Activated CD4-positive, alpha-beta T cell treated with anti-CD3 and anti-CD28 coated beads for 36 hours (primary cell): ENCODE measurements at places on chromosomes 16 and 17. TPM values are rescaled to one million over a fixed set of nuclear protein-coding genes. Genes with fewer than 3 reads are reported as not detected.

DNA sequence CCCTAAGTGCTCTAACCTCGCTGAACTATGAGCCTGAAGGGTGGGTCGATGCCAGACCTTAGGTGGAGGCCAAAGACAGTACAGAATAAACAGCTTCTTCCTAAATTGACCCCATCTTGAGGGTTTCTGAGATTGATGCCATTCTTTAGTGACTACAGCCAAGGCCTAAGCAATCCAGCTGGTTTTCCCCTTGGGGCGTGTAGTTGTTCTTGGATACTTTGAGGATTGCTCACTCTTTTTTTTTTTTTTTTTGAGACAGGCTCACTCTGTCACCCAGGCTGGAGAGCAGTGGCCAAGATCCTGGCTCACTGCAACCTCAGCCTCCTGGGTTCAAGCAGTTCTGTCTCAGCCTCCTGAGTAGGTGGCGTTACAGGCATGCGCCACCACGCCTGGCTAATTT, 2.0 kb downstream of the OVCA2 start:
- no peak for DNase-seq
- peak overlapping the region; percentile 95 for H3K4me3 ChIP-seq
- H3K27me3 ChIP-seq = no peaks in the 10 kb centered on the region
- peaks cover 26% of the 10 kb centered on the region for H3K4me1 ChIP-seq

- H3K27ac ChIP-seq = no peak overlapping the region
- H3K4me1 ChIP-seq = peaks cover 3% of the 10 kb centered on the region
- H3K27me3 ChIP-seq = no peaks in the 10 kb centered on the region
- peaks cover 2% of the 10 kb centered on the region for H3K36me3 ChIP-seq
- H3K4me3 ChIP-seq = no peak overlapping the region
Measured at GRCh38 chr17:58308173-58308984, 20.2 kb downstream of the TSPOAP1 start.

GRCh38 chr17:32859857-32860525, 16.9 kb downstream of the MYO1D start:
- no peak overlapping the region for H3K27ac ChIP-seq
- H3K27me3 ChIP-seq = peaks cover 5% of the 10 kb centered on the region
- no peak overlapping the region for H3K4me3 ChIP-seq
- H3K4me1 ChIP-seq = no peaks in the 10 kb centered on the region
- no peak for DNase-seq

DNA sequence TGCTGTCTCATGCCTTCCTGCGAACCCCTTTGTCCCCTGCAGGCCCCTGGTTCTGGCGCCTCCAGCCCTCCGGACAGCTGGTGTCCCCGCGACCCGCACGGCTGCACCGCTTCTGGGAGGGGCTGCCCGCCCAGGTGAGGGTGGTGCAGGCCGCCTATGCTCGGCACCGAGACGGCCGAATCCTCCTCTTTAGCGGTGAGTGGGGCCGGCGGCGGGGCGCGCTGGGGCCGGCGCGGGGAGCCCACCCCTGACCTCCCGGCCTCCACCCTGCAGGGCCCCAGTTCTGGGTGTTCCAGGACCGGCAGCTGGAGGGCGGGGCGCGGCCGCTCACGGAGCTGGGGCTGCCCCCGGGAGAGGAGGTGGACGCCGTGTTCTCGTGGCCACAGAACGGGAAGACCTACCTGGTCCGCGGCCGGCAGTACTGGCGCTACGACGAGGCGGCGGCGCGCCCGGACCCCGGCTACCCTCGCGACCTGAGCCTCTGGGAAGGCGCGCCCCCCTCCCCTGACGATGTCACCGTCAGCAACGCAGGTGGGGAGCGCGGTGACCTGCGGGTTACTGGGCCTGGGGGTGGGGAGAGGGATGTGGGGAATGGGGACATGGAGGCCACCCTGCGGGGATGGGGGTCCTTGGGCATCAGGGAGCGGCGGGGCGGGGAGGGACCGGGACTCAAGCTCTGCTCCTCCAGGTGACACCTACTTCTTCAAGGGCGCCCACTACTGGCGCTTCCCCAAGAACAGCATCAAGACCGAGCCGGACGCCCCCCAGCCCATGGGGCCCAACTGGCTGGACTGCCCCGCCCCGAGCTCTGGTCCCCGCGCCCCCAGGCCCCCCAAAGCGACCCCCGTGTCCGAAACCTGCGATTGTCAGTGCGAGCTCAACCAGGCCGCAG, 7.1 kb upstream of the IL32 start:
- peak; percentile 78 for DNase-seq
- H3K36me3 ChIP-seq = peaks cover 13% of the 10 kb centered on the region
- H3K4me3 ChIP-seq = peak overlapping the region; percentile 84
- peak overlapping the region; percentile 72 for H3K27ac ChIP-seq
- H3K4me1 ChIP-seq = peaks cover 62% of the 10 kb centered on the region
- no peaks in the 10 kb centered on the region for H3K27me3 ChIP-seq

GRCh38 chr16:88659160-88659559, 3.7 kb downstream of the MVD start:
- H3K4me1 ChIP-seq = peaks cover 14% of the 10 kb centered on the region
- H3K27ac ChIP-seq = no peak overlapping the region
- H3K36me3 ChIP-seq = peaks cover 11% of the 10 kb centered on the region

DNA sequence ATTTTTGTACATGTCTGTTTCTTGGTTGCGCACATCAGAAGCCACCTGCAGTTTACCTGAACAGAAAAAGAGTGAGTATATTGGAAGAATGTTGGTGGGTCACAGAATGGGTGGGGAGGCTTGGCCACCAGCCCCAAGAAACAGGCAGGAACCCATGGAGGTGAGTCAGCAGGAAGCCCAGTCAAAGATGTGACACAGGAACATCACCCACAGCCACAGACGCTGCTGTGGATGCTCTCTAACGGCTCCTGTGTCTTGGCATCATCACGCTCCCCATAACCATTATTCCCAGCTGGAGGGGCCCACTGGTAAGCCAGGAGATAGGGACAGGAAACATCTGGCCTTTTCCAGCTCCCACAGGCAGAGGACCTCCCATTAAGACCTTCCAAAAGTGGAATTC, 94.0 kb upstream of the WSB1 start:
- no peaks in the 10 kb centered on the region for H3K36me3 ChIP-seq
- H3K27me3 ChIP-seq = peaks cover 6% of the 10 kb centered on the region
- no peak overlapping the region for H3K4me3 ChIP-seq
- no peak overlapping the region for H3K27ac ChIP-seq
- H3K4me1 ChIP-seq = no peaks in the 10 kb centered on the region

GRCh38 chr16:48433850-48434530, 48.8 kb upstream of the SIAH1 start:
- H3K4me1 ChIP-seq = peaks cover 2% of the 10 kb centered on the region
- H3K27me3 ChIP-seq = no peaks in the 10 kb centered on the region
- DNase-seq = no peak
- H3K27ac ChIP-seq = no peak overlapping the region

DNA sequence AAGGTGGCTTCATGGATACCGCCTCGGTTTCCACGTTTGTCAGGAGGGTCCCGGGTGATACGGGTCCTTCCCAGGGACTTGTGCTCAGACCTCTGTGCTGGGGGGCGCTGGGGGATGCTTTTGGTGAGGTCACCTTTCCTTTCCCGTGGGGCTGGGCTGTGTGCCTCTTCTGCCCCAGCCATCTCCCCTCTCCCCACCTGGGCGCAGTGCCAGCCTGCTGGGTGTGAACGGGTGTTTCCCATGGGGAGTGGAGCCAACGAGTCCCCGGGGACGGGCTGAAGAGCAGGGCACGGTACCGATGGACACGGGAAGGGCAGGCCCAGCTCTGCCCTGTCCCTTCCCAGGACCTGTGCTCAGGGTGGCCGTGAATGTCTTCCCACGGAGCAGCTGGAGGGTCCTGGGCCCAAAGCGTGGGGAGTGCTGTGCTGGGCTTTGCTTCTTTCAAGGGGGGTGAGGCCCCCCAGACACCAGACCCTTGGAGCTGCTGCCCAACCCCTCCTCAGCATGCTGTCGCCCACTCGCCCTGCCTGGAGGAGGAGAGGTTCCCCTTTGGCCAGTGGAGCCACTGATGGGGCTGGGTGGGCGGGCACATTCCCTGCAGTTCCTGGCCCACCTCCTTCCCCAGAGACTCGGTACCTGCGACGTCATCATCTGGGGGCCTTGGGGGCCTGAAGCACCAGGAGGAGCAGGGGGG, 15.5 kb downstream of the TELO2 start:
- no peak overlapping the region for H3K4me3 ChIP-seq
- no peaks in the 10 kb centered on the region for H3K4me1 ChIP-seq
- no peaks in the 10 kb centered on the region for H3K27me3 ChIP-seq
- DNase-seq = no peak

- no peaks in the 10 kb centered on the region for H3K36me3 ChIP-seq
- peaks cover 43% of the 10 kb centered on the region for H3K27me3 ChIP-seq
- H3K4me3 ChIP-seq = no peak overlapping the region
- DNase-seq = peak; percentile 47
- peaks cover 3% of the 10 kb centered on the region for H3K4me1 ChIP-seq
- H3K27ac ChIP-seq = no peak overlapping the region
Measured at GRCh38 chr16:55370762-55371482, 46.9 kb downstream of the IRX6 start.

GRCh38 chr17:56108811-56109284, 44.4 kb upstream of the ANKFN1 start:
- H3K27me3 ChIP-seq = peaks cover 3% of the 10 kb centered on the region
- H3K27ac ChIP-seq = no peak overlapping the region
- H3K36me3 ChIP-seq = no peaks in the 10 kb centered on the region

DNA sequence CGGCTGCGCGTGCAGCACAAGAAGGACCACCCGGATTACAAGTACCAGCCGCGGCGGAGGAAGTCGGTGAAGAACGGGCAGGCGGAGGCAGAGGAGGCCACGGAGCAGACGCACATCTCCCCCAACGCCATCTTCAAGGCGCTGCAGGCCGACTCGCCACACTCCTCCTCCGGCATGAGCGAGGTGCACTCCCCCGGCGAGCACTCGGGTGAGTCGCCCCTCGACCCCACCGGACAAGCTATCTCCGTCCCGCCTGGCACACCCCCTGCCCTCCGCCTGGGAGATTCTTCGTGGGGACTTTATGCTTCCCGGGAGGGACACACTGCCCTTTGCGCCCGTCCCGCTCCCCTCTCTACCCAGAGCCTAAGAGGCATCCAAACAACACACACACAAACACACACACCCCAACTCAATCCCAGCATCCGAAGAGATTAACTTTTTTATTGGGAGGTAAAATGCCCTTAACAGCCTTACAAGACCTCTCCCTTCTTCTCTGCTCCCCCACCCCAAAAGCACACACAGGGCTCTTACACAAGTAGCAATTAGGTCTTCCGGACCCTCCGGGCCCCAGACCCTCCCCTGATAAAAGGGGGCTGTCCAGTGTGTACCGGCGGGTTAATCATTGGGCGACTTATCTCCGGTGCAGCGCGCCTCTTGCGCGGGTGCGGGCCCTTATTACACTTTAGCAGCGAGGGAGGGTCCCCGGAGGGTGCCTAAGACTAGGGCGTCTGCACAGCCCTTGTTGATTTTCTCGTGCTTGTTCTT, 2.1 kb downstream of the SOX9 start:
- peak; percentile 40 for DNase-seq
- no peaks in the 10 kb centered on the region for H3K36me3 ChIP-seq
- peaks cover 7% of the 10 kb centered on the region for H3K4me1 ChIP-seq
- H3K4me3 ChIP-seq = no peak overlapping the region
- H3K27me3 ChIP-seq = peaks cover 58% of the 10 kb centered on the region

DNA sequence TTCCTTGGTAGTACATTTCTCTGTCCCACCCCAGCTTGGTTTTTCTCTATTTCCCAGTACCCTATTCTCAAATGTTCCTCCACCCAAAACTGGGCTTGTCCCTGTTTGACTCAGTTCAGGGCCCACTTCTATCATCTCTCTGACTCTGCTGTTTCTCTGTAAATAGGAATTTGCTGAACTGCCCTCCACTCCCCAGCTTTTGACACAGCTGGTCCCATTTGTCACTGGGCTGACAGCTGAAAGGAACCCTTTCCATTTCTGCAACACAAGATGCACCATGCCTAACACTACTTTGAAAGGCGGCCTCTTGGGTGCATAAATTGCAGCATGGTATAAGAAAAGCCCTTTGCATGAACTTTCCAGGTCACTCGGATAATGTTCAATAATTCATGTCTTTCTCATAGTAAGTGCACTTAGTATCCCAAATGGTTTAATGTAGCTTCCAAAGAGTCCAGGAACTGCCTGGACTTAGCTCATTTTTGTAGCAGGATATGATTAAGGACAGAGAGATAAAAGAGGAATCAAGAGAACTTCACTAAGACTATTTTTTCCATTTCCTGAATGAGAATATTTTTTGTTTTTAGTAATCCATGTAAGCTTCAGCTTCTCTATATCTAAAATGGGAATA, 256.7 kb downstream of the CDH11 start:
- H3K27ac ChIP-seq = no peak overlapping the region
- no peak for DNase-seq

DNA sequence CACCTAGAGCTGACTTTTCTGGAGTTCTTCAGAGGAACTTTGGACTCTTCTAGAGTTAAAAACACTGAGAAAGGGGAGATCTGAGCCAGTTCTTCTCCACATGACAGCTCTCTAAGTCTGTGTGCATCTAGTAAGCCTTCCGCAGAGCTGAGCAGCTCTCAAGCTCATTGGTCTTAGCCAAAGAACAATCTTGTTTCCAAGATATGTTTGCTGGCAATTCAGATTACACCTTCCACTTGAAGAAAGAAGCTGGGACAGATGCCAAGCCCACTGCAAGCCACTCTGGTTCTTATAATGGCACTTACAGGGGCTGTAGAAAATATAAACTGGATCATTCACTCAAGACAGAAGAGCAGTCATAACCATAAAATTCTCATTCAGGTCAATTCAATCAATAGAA, 134.1 kb upstream of the TOX3 start:
- no peaks in the 10 kb centered on the region for H3K27me3 ChIP-seq
- H3K27ac ChIP-seq = no peak overlapping the region
- H3K4me3 ChIP-seq = no peak overlapping the region
- no peaks in the 10 kb centered on the region for H3K4me1 ChIP-seq
- no peak for DNase-seq

GRCh38 chr17:41428591-41429291, 4.4 kb upstream of the KRT37 start:
- H3K27me3 ChIP-seq = peaks cover 4% of the 10 kb centered on the region
- no peak for DNase-seq
- H3K4me1 ChIP-seq = no peaks in the 10 kb centered on the region
- no peak overlapping the region for H3K27ac ChIP-seq
- H3K4me3 ChIP-seq = no peak overlapping the region
- H3K36me3 ChIP-seq = no peaks in the 10 kb centered on the region

- peaks cover 8% of the 10 kb centered on the region for H3K27me3 ChIP-seq
- no peak overlapping the region for H3K4me3 ChIP-seq
- H3K36me3 ChIP-seq = no peaks in the 10 kb centered on the region
- no peaks in the 10 kb centered on the region for H3K4me1 ChIP-seq
- DNase-seq = no peak
Measured at GRCh38 chr17:81815646-81815986, 11.7 kb downstream of the GCGR start.

FNDC8 gene
- not detected for total RNA-seq

IQCK gene
- total RNA-seq = 2.7 TPM

AOC3 gene
- 2.0 TPM for total RNA-seq

RCVRN gene
- total RNA-seq = not detected

GID4 gene
- 6.7 TPM for total RNA-seq

SDR42E1 gene
- 7.4 TPM for total RNA-seq

CETP gene
- not detected for total RNA-seq

STUB1 gene
- 61.1 TPM for total RNA-seq

CDR2L gene
- total RNA-seq = 0.91 TPM

HOXB5 gene
- not detected for total RNA-seq

SUMO2 gene
- total RNA-seq = 727 TPM
